ENCODE measurements at places on chromosomes 12 and 14. TPM values are rescaled to one million over a fixed set of nuclear protein-coding genes. Genes with fewer than 3 reads are reported as not detected.

GRCh38 chr14:44963044-44963528 is 1.1 kb downstream of the TOGARAM1 start:
- DNase-seq, result no peak

DNA sequence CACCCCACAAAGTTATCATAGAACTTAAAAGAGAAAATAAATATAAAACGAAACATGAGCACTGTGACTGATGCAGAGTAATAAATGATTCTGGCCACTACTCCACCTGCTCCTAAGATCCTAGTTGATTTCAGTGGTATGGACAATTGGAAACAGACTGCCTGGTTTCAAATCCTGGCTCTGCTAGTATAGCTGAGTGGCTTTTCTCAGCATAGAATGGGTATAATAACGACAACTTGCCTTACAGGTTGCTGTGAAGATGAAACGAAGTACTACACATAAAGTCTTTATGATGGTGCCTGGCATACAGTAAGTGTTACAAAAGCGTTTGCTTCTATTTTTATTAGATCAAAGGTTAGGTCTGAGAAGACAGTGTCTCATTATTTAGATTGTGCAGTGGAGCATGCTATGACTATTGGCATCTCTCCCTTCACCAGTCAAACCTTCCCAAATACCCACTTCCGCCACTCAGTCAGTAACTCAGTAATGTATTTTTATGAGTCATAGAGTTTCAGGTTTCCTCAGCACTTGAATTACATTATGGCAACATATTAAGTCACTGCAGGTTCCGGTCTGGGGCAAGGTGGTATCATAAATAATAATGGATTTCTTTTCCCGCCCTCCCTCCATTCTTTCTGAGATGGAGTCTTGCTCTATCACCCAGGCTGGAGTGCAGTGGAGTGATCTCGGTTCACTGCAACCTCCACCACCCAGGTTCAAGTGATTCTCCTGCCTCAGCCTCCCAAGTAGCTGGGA is 29.7 kb upstream of the NR2C1 start:
- no peak for DNase-seq

- no peak for DNase-seq
Measured at GRCh38 chr12:105858981-105859710, 279.6 kb downstream of the NUAK1 start.

- DNase-seq, result no peak
Measured at GRCh38 chr12:68367116-68367515, 35.0 kb upstream of the MDM1 start.

- no peak for DNase-seq
Measured at GRCh38 chr12:109949089-109949488, 47.1 kb downstream of the GIT2 start.

GRCh38 chr12:50918584-50919316 is 33.6 kb upstream of the HIGD1C start:
- no peak for DNase-seq

DNA sequence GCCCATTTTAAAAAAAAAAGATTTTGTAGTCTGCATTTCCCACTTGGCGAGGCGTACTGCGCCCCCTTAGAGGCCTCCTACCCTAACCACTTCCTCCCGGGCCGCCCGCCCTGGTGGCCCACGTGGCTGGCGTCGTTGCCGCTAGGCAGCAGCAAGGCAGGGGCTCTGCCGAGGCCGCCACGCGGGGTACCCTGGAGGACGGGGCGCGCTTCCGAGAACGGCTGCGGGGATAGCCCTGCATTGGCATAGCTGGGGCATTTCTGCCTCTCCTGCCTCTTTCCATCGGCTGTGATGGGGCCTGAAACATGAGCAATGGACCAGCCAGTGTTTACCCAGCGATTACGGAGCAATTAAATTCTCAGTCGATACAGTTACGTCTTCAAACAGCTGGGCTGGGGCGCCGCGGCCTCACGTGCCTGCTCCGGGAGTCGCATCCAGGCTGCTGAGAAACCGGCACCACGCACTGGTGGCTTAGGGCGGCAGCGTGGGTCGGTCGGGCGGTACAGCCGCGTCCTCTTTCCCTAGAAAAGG is 38.0 kb downstream of the IQSEC3 start:
- peak; percentile 6 for DNase-seq

GRCh38 chr14:38522724-38523123 is 266.8 kb upstream of the CLEC14A start:
- no peak for DNase-seq

GRCh38 chr14:54881235-54881760 is 21.3 kb downstream of the GCH1 start:
- DNase-seq, result peak; percentile 17

GRCh38 chr12:11727133-11727664 is 77.7 kb downstream of the ETV6 start:
- DNase-seq, result peak; percentile 25

- peak; percentile 10 for DNase-seq
Measured at GRCh38 chr14:86654558-86655184, 1124.7 kb downstream of the FLRT2 start.

- DNase-seq, result no peak
Measured at GRCh38 chr12:44098786-44099185, 262.9 kb downstream of the TMEM117 start.

- no peak for DNase-seq
Measured at GRCh38 chr14:91693346-91693745, 38.5 kb downstream of the CATSPERB start.

Gene PLEKHA5
- total RNA-seq, result 11.0 TPM
